Psoas muscle (tissue), 8 donors: ENCODE measurements at places on chromosomes 3 and 15. TPM values are rescaled to one million over a fixed set of nuclear protein-coding genes. Genes with fewer than 3 reads are reported as not detected.
A peak's percentile ranks its signal among the peaks of the same experiment; 100 is the strongest.

- no peak for DNase-seq
These were observed 5.2 kb downstream of the FURIN start for GRCh38 chr15:90873488-90873997.

DNA sequence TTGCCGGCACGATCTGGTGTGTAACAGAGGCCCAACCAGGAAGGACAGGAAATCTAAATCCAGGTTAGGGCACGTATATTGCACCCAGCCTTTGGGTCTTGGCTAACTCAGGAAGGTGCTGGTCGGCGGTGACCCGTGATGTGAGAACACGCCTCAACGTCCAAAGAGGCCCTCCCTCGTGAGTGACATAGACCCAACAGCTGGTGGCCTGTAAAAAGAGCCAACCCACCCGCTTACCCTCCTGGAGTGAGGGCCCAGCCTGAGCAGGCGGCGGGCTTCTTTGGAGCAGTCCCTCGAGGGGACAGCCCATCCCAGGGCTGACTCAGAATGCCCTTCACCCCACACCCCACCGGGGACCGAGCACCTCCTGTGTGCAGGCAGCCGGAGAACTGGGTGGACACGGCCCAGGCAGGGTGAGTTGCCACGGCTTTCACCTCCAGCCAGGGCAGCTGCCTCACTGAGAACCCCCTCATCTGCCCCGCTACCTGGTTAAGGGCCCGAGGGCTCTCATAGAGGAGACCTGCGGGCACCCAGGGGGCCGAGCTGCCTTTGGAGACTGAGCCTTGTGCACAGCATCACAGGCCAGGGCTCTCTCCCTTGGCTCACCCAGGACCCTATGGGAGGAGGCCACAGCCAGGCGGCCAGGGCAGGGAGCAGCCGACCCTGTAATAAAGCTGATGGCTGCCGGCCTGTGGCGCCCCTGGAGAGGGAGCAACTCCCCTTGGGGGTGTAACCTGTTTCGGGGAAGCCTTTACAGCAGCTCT lies 41.8 kb downstream of the ZNF710 start:
- peak; percentile 42 for DNase-seq

- DNase-seq = no peak
These were observed 3.2 kb downstream of the HDAC11 start for GRCh38 chr3:13483286-13483685.

GRCh38 chr3:76866729-76867408 lies 173.0 kb upstream of the ROBO2 start:
- no peak for DNase-seq

- no peak for DNase-seq
These were observed 798.3 kb downstream of the ROBO1 start for GRCh38 chr3:78969483-78969882.

GRCh38 chr3:168117853-168118313 lies 22.2 kb upstream of the GOLIM4 start:
- DNase-seq = no peak

DNA sequence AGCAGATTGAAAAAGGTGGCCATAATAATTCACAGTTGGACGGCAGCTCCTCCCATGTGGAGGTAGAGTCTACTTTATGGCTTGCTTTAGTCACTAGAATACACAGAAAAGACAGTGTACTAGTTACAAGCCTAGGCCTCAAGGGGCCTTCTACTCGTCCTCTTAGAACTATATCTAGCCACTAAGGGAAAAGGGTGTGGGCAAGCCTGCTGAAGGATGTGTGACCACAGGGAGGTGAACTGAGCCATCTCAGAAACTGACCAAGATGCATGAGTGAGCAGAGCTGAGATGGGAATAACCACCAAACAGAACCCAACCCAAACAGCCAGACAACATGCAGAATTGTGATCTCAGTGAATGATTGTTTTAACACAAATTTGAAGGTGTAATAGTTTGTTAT lies 335.6 kb upstream of the LMCD1 start:
- DNase-seq = no peak

GRCh38 chr3:69675786-69676530 lies 63.3 kb upstream of the MITF start:
- DNase-seq = no peak

- peak; percentile 49 for DNase-seq
These were observed 83.2 kb upstream of the ALDH1L1 start for GRCh38 chr3:126263539-126263938.

- DNase-seq = no peak
These were observed 7.2 kb upstream of the DYNC1LI1 start for GRCh38 chr3:32577581-32578556.

GRCh38 chr15:78995921-78996893 lies 51.4 kb upstream of the CTSH start:
- peak; percentile 46 for DNase-seq

TPRG1 gene
- total RNA-seq = 6.1 TPM

MRPL46 gene
- 87.9 TPM for total RNA-seq

MYNN gene
- 16.8 TPM for total RNA-seq

FEZF2 gene
- total RNA-seq = not detected

RBPMS2 gene
- 1.9 TPM for total RNA-seq

MB21D2 gene
- total RNA-seq = 1.9 TPM

NOX5 gene
- total RNA-seq = not detected

MKRN3 gene
- total RNA-seq = 3.1 TPM
